ENCODE measurements at places on chromosomes 4 and X.

GRCh38 chr4:85420831-85421230 lies 54.1 kb upstream of the ARHGAP24 start:
- DNase-seq = no peak

- DNase-seq = peak; percentile 16
These were observed 67.5 kb upstream of the CXCL13 start for GRCh38 chr4:77538144-77538543.

DNA sequence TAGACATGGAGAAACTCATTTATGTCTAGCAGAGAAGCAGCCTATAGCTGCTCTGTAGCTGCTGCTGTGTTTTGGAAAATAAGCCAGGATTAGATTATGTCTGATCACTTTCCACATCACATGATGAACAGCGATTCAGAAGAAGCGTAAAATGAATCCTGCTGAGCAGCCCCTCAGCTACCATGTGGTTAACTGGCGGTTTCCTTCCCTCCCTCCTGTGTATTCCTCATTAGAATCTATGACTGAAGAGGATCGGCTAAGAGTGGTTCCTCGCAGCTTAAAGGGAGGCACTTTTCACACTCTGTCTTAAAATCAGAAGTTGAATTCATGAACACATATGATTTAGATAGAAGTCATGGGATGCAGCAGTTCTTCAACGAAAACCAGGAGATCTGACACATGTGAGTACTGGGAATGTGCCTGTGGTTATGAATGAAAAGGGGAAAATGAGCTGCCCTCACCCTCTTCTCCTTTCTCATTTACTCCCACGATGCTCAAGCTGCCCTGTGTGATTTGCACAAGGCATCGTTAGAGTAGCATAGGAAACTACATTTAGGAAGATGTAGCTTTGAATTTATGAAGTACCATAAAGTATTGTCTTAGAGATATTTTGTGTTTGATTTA lies at the start of gene PPEF1:
Gene PPEF1, plus strand, starts transcription at position 220 of the 624 bp plus-strand sequence. Its CDS starts 136 bp downstream, at position 356.
- no peak for DNase-seq

GRCh38 chr4:23856630-23857029 lies 33.2 kb downstream of the PPARGC1A start:
- no peak for DNase-seq

DNA sequence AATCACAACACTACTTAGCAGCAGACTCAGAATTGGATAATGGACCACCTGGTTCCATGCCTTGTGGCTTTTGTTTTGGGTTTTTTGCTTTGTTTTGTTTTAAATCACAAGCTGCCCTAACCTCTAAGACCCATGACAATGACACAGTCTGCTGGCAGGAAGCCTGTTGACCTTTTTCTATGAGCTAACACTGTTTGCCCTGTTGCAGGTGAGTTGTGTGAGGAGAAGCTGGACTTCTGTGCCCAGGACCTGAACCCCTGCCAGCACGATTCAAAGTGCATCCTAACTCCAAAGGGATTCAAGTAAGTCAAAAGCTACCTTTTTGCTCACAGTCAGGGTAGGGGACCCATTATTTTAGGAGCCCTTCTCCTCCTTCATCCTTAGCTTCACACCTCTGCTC lies 110.8 kb upstream of the PACRGL start:
- DNase-seq = no peak

GRCh38 chrX:13188731-13189309 lies 131.0 kb downstream of the ATXN3L start:
- DNase-seq = no peak

GRCh38 chr4:19224820-19225219 lies 1026.9 kb upstream of the SLIT2 start:
- peak; percentile 61 for DNase-seq

GRCh38 chrX:2517055-2517454 lies 16.3 kb upstream of the DHRSX start:
- no peak for DNase-seq

GRCh38 chrX:27336466-27337091 lies 126.6 kb downstream of the PPP4R3C start:
- peak; percentile 0 for DNase-seq

DNA sequence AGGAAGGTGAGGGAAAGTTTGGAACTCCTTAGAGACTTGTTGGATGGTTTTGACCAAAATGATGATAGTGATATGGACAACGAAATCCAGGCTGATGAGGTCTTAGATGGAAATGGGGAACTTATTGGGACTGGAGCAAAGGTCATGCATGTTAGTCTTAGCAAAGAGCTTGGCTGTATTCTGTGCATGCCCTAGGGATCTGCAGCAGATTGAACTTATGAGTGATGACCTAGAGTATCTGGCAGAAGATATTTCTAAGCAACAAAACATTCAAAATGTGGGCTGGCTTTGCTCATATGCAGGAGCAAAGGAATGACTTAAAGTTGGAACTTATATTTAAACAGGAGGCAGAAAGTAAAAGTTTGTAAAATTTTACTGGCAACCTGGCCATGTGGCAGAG lies 489.3 kb upstream of the DIPK2B start:
- no peak for DNase-seq

- no peak for DNase-seq
These were observed 94.4 kb upstream of the TTC29 start for GRCh38 chr4:147039976-147040575.

- DNase-seq = no peak
These were observed 160.3 kb upstream of the RASGEF1B start for GRCh38 chr4:81631958-81632441.

GRCh38 chrX:66163849-66164411 lies at the start of gene HEPH:
HEPH (plus strand) TSS chrX:66164247; CDS start chrX:66170571, 6,324 bp downstream.
- no peak for DNase-seq

DNA sequence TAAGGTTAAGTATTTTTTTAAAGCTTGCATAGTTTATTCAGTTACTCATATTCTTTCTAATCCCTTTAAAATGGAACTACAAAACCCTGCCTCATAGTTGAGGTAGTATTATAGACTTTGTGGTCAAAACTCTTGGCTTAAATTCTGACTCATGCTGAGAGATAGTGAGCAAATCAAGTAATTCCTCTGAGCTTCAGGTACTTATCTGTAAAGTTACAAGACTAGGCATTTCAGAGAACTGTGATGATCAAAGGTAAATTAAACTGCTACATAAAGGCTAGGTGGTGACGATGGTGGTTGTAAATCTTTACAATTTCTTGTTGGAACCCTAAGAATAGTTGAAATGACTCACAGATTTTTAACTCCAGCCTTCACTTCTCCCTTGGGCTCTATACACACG lies 3.2 kb upstream of the CLOCK start:
- DNase-seq = no peak

GRCh38 chrX:10325611-10326010 lies 168.8 kb downstream of the CLCN4 start:
- DNase-seq = no peak

GRCh38 chr4:3390288-3390811 lies 51.4 kb upstream of the HGFAC start:
- no peak for DNase-seq

DNA sequence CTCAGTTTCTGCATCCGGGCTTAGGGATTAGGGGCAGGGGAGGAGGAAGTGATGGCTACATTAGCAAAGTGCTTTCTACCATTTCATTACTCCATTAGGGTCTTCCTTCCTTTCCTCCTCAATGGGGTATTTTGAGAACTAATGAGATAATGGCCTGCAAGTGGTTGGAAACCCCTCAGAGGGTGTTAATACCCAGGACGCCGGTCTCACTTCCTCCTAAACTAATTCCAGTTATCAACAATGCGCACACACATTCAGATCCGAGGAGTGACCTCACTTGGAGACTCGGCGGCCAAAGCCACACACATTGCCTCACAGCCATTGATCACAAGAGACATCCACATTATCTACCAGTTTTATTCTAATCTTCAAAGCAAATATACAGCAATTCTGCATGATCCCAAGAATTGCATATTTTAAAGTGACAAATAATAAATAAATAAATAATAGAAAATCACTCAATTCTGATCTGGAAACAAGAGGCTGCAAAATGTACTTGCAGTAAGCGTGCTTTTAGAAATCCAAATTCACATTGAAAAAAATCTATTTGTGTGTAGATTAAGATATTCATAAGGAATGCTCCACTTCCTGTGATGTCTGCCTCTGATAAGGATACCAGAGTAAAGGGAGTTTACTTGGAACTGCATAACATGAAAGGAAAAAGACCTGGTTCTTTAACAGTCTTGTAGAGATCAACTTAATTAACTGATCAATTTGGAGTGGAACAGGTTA lies 329.1 kb downstream of the FBXW7 start:
- DNase-seq = no peak

GRCh38 chrX:132467026-132467425 lies 21.8 kb downstream of the MBNL3 start:
- DNase-seq = no peak

DNA sequence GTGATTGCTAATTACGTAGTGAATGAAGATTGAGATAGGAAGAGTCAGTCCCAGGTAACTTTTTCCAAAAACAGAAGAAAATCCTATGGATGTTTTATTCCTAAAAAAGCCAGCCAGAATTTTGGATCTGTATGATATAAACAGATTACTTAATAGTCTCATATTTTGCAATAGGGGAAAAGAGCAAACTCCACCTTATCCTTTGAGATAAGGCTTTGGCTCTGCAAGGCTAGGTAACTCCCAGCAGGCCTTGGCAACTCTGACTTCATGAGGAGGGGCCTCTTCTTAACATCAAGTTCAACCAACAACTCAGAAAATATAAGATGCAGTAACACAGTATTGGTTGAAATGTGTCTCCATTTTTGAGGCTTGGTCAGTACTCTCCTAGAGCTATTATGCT lies 98.7 kb upstream of the SLC4A4 start:
- no peak for DNase-seq

GRCh38 chr4:82561786-82562563 lies at the start of gene TMEM150C:
TMEM150C (minus strand) TSS chr4:82561988; CDS start chr4:82504657, 57,331 bp downstream.
- DNase-seq = peak; percentile 3

GRCh38 chr4:2948895-2949781 lies 14.1 kb downstream of the NOP14 start:
- no peak for DNase-seq

- no peak for DNase-seq
These were observed 20.2 kb downstream of the TMEM31 start for GRCh38 chrX:103730796-103731493.

DNA sequence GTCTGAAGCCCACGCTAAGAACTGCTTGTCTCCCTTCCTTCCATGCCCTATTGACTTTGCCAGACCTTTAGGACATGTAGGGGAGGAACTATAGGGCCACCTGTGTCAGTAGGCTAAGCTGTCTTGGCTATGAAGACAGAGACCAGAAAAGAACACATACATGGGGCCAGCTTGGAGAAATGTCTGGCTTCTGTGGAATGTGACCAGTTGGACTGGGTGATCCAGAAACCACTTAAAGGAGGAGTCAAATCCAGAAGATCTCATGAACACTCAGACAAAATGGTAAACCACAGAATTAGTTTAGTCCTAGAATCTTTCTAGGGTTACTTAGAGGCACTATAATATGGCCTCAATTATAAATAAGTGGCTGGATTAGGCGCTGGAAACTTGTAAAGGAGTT lies 42.0 kb downstream of the PHKA2 start:
- DNase-seq = no peak

GRCh38 chr4:165301833-165302232 lies 25.6 kb upstream of the MSMO1 start:
- no peak for DNase-seq
